Peyer's patch (tissue), 4 donors: ENCODE measurements at places on chromosomes 6 and 20.

GRCh38 chr20:16451982-16452381 lies 121.3 kb downstream of the KIF16B start:
- DNase-seq = no peak

- no peak for DNase-seq
Measured at GRCh38 chr6:14622085-14622484, 504.5 kb downstream of the CD83 start.

DNA sequence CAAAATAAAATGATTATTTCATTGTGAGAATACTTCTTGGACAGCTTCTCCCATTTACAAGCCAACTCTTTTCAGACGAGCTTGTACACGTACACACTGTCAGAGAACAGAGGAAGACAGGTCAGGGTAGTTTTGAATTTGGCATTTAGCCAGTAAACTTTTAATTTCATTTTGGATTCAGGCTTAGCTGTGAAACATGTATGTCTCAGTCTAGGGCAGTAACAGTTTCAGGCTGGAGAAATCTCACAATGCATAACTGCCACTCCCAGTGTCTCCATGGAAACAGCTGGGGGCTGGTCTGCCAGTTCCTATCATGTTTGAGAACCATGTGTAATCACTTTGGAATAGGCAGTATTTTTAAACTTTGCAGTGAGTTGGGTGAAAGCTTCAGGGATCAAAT lies 22.0 kb upstream of the QKI start:
- DNase-seq = no peak

DNA sequence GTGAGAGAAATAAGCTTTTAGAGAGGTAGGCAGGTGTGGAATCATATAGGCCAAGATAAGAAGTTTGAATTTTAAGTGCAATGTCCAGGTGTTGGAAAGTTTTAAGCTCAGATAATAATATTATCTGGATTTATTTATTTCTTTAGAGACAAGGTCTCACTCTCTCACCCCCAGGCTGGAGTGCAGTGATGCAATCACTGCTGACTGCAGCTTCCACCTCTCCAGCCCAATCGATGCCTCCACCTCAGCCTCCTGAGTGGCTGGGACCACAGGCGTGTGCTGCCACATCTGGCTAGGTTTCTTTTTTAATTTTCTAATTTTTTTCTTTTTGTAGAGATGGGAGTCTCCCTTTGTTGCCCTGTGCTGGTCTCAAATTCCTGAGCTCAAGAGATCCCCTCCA lies 5.5 kb upstream of the MAS1L start:
- DNase-seq = no peak

GRCh38 chr6:112470950-112471349 lies 123.8 kb downstream of the RFPL4B start:
- DNase-seq = no peak

DNA sequence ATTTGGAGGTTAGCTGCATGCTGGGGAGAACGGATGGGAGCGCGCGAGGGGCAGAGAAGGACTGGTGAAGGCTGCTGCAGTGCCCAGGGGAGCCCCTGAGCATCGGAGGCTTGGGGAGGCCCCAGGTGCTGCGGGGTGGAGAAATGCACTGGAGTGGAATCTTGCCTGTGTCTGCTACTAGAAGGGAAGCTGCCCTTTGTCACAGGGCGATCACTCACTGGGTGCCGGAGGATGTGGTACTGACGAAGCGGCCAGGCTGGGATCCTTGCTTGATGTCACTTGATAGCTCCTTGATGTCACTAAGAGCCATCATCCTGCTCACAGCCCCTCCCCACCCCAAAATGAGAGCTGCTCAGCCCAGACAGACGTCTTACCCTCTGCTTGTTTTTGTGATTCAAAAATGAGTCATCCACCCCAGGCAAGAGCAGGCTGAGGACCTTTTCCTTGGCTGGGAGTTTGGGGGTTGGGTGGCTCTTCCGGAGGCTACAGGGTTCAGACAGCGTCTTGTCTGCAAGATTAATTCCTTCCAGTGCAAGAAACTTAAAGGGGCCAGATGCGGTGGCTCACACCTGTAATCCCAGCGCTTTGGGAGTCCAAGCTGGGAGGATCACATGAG lies 62.6 kb upstream of the PMEPA1 start:
- DNase-seq = no peak

- no peak for DNase-seq
Measured at GRCh38 chr20:24340933-24341332, 128.5 kb upstream of the SYNDIG1 start.

- DNase-seq = no peak
Measured at GRCh38 chr6:72712910-72713309, 91.0 kb downstream of the KCNQ5 start.

GRCh38 chr6:15698471-15698870 lies 35.6 kb upstream of the DTNBP1 start:
- no peak for DNase-seq

GRCh38 chr6:80280262-80281010 lies 174.0 kb downstream of the BCKDHB start:
- no peak for DNase-seq

GRCh38 chr6:72321788-72322187 lies 300.1 kb upstream of the KCNQ5 start:
- no peak for DNase-seq

DNA sequence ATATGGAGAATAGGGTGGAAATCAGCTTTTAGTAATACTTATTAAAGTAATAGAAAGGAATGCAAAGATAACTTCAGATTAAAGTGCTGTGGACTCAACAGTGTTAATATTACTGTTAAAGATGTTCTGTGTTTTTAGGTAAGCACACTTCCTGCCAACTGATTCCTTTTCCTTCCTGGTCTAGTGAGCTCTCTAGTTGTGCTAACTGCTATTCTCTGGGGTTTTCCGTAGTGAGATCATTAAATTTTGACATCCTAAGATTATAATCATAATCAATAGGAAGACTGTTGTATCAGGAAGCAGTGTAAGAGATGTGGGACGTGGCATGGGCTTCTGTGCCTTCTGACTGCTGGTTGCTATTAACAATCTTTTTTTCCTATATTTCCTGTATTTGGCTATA lies 1.2 kb upstream of the TMEM217 start:
- no peak for DNase-seq

DNA sequence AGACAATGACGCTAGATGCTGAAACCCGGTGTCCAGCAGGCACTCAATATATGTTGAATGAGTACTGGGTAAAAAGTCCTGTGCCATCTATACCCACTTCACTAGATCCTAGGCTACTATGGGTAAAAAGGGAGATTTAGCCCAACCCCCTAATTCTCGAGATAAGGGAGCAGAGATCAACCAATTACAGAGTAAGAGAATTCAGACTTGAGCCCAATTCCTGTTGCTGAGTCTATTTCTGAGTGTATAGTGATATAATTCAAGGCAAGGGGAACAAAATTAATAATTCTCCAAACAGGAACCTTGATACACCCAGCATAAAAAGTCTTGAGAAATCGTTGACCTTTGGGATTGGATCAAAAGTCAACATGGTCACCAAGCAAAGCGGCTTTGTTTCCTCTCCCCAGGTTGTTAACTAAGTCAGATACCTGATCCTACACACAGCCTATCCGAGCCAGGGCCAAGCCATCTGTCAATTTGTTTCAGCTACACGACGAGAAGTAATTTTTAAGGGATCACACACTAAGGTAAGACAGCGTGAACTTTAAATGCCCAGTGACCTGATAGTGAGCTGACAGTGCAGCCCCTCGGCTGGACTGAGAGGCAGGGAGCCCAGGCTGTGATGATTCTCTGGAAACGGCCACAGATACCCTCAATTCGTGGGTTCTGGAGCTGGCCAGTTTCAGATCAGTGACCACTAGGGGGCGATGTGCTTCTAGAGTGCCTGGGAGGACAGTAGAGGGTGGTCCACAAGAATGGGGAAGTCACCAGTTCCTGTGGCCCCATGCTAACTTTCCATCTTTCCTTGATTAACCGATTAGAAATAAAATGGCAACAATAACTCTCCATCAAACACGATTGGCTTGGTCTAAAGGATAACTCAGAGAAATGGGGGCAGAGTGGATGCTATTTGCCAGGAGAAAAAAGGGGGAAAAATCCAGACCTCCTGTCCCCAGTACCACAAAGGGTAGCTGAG lies 46.2 kb downstream of the SLC22A23 start:
- DNase-seq = peak; percentile 73

GRCh38 chr6:113412589-113413357 lies 444.4 kb upstream of the MARCKS start:
- DNase-seq = no peak

DNA sequence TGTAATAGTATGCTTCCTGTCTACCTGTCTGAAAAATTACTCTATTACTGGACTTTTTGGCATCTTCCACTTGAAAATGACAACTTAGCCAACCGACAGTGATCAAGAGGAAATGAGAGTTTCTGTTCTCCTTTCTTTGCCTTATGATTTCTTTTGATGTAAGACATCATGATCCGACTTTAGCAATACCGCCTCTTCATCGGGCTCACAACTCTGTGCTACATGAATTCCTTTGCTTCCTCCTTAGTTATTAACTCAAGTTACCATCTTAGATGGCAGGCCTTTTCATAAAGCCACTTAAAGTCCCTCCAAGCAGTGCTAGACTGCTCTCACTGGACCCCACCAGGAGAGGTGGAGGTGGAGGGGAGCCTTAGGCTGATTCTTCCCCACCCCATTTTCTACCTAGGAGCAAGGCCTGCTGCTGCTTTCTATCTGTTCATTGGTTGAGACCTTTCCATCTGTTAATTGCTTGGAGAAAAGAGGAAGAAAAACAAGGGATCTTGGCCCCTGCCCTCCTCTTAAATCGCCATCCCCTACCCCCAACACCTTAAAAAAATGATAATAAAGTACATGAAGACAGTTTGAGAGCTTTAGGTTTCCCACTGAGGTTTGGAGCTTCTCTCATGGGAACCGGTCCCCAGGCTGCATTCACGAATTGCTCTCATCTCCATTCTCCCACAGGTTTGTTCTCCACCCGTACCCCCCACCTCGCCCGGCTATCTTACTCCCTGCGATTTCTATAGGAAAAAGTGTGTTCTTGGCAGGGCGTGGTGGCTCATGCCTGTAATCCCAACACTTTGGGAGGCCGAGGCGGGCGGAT lies 21.6 kb upstream of the MCM3 start:
- no peak for DNase-seq

DNA sequence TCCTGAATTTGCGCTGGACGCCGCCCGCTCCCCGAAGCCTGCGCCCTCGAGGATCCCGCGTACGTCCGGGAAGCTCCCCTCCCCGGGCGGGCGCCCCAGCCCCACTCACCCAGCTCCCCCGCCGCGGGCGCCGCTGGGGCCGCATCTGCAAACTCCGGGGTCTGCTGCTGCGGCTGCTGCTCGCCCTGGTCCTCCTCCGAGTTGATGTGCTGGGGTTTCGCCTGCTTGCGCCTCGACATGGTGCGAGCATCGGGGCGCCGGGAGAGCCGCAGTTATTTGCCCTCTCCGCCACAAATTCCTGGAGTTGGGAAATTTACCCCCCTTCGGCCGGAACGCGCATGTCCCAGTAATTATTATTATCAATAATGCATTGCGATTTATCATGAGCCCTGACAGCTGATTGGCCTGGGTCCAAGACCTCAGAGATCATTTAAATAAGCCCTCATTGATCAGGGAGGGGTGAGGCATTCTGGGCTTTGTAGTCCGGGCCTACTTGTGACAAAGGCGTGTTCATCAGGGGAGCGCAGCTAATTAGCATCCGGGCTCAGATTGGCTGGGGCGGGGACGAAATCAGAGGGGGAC lies at the start of gene SALL4:
Gene SALL4, minus strand, starts transcription at position 352 of the 582 bp plus-strand sequence. Its CDS starts 113 bp downstream, at position 239.
- DNase-seq = no peak

DNA sequence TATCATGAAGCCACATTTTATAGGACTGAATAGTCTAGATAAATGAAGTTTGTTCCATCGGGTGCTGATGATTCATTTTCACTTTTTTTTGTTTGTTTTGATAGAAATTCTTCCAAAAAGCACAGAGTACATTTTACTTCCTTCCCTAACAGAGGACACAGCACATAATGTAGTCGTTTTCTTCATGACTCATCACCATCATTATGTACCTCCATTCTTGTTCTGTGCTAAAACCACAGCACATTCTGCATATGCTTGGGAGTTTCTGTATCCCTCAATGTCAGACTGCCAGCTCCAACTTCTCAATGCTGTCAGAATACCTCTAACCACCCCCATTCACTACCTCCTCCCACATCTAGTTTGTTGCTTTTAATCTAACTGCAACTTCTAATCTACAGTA lies 1004.9 kb upstream of the ADGRB3 start:
- no peak for DNase-seq
